ENCODE measurements at places on chromosomes 1 and 21.

GRCh38 chr1:56952501-56952900 is 13.3 kb downstream of the C8B start:
- DNase-seq, result no peak

DNA sequence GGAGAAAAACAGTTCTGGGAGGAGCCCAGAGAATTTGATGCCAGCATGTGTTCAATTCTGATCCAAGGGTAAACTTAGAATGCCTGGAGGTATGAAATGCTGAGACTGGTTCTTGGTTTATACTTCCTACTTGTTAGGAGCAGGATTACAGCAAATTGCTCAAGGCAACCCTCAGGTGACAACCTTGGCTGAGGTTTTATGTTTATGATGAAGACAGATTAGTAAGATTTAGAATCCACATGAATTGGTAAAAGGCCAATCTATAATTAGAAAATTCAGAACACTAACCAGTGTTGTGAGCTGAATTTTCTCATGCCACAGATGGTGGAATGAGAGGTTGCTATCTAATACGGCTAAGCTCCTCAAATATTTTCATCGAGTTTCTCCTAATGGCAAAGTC is 235.3 kb upstream of the NRIP1 start:
- no peak for DNase-seq

- DNase-seq, result no peak
Measured at GRCh38 chr1:21930080-21930571, 7.0 kb downstream of the HSPG2 start.

GRCh38 chr1:58063095-58063494 is 483.4 kb downstream of the OMA1 start:
- DNase-seq, result no peak

DNA sequence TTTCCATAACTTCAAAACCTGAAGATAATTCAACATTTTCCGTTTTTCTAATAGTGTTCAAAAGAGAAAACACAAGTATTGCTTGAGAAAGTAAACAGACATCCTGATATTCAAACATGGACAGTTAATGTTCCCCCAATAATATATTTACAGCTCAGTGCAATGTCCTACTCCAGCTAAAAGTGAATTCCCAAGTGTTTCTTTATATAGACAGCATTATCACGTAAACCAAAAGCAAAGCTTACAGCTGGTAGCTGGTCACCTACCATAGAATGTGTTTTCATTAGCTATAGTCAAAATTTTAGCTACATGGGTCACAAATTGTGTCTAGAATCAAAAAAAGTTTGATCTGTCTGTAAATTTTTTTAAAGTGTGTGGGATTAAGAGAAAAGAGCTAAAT is 34.9 kb downstream of the WLS start:
- no peak for DNase-seq

- DNase-seq, result no peak
Measured at GRCh38 chr1:3021233-3021671, at the start of gene ACTRT2. Gene ACTRT2, plus strand, starts transcription at chr1:3021467. Its CDS starts 220 bp downstream, at chr1:3021687.

- DNase-seq, result no peak
Measured at GRCh38 chr1:110520827-110521226, 1.9 kb upstream of the KCNA10 start.

- no peak for DNase-seq
Measured at GRCh38 chr1:51342591-51343206, 12.3 kb upstream of the TTC39A start.

GRCh38 chr1:182259229-182259872 is 132.2 kb downstream of the GLUL start:
- DNase-seq, result no peak

All from right kidney (tissue), 9 donors.